ENCODE measurements at places on chromosomes 2 and 18.

DNA sequence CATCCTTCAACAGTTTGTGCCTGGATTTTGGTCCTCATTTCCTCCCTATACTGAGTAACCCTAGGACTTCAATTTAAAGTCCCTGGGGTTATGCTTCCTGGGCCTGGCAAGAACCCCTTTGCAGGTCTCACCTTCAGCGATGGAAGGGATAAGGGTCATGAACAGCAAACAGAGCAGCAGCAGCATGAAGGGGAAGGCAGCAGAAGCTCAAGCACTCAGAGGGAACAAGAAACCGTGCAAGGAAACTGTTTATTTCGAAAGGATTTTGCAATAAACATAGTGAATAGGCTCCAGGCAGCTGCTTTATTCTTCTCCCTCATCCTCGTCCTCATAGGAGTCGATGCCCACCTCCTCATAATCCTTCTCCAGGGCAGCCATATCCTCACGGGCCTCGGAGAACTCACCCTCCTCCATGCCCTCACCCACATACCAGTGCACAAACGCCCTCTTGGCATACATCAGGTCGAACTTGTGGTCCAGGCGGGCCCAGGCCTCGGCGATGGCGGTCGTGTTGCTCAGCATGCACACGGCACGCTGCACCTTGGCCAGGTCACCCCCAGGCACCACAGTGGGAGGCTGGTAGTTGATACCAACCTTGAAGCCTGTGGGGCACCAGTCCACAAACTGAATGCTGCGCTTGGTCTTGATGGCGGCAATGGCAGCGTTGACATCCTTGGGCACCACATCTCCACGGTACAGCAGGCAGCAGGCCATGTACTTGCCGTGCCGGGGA, 2.8 kb upstream of the TUBA4B start:
- no peak for DNase-seq

DNA sequence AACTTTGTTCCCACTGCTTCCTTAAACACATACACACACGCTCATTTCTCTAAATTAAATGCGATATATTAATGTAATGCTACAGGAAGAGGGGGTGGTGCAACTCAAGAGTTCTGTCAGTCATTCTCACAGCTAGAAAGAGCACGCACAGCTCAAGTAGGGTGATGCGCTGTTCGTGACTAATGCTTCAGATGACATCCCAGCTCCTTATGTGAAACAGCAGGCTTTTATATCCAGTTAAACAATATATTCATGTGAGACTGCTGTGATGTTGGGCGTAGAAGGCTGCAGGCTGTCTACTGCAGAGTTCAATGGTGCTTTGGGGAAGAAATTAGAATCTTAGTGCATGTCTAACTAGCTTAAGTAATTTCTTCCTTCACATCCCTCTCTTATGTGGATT, 912.6 kb upstream of the FSHR start:
- no peak for DNase-seq

- no peak for DNase-seq
Observed at GRCh38 chr2:227033471-227034148, 130.4 kb downstream of the COL4A4 start.

GRCh38 chr2:2842466-2842865, 511.4 kb upstream of the MYT1L start:
- DNase-seq, result no peak

- no peak for DNase-seq
Observed at GRCh38 chr2:8544786-8545694, 136.8 kb upstream of the ID2 start.

GRCh38 chr2:47654790-47655562, 128.0 kb upstream of the MSH6 start:
- DNase-seq, result no peak

DNA sequence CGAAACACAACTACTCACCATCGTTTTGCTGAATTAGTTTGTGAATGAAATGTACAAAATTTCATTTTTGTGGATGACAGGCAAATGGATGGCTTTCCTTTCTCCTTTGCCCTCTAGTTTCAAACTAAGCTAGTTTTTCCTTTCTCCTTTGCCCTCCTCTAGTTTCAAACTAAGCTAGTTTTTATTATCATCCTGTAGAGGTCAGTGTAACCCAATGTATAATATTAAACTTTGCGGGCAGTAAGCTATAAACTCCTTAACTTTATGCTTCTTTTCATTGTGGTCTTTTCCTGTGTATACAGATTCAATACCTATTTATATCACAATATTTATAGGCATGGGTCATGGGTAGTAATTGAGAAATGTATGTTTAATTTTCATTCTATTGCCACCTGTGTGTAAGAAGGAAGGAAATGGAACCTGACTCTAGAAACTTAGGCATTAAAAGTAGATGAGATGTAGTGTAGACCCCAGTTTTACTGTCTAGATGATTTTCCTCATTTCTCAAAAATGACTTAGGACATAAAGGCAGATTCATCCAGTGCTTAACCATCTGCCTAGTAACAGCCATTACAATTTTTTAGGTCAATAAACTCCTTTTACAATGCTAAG, 58.1 kb downstream of the MAP3K19 start:
- peak; percentile 19 for DNase-seq

DNA sequence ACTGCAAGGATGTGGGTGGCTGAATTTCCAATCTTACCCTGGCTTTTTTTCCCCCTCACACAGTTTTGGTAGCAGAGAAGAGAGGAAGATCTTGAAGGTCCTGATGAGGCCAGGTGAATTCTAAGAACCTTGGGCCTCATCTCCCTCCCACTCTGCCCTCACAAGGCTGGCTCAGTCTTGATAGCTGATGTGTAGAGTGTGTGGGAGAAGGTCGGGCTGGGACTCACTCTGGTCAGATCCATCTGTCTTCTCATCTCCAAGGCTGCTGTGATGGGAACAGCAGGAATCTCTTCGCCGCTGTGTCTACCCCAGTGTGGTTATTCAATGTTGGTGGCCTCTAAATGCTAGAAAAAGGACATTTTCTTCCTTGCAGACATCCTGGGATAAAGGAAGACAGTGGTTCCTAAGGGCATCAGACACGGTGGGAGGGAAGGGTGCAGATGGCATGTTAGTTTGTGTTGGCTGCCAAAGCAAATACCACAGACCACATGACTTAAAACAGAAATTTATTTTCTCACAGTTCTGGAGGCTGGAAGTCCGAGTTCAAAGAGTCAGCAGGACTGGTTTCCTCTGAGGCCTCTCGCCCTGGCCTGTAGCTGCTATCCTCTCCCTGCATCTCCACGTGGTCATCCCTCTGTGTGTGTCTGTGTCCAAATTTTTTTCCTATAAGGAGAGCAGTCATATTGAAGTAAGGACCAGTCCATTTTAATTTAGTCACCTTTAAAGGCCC, 37.6 kb upstream of the MGAT4A start:
- no peak for DNase-seq

GRCh38 chr18:28112056-28112470, 64.9 kb downstream of the CDH2 start:
- no peak for DNase-seq

DNA sequence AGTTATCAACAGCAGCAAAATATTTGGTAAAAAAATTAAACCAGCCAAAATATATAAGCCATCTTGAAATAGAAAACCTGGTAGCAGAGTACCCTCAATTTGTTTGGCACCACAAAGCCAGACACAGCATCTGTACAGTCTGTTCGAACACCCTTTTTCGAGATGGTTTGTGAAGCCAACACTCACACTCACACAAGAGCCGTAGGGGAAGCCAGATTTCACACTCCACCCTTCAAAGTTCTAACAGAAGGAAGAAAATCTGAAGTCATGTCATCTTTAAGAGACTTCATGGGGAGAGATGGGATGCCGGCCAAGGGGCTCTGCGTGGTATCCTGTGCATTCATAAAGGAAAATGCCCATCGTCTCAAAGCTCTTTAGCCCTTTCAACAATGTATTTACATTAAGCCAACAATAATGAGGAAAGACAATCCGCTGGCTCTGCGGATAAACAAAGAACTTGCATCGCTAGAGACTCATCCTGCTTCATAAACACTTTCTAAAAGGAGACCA, 451.5 kb upstream of the CHST9 start:
- DNase-seq, result no peak

DNA sequence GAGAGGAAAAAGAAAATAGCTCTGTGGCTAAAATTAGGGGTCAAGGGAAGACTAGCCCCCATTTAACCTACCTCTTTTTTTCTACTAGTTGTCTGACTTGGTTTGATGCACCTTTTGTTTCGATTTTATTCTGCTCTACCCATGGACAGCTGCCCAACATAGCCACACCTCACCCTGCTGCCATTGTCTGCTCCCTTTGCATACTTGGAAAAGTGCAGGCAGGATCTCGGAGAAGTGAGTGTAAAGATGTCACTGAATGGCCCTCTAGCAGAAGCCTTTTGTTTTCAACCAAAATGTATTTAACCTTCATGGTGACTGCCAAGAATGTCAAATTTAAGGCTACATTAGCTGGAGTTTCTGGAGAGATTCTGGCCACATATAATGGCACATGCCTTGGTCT, 62.9 kb downstream of the SETBP1 start:
- DNase-seq, result no peak

DNA sequence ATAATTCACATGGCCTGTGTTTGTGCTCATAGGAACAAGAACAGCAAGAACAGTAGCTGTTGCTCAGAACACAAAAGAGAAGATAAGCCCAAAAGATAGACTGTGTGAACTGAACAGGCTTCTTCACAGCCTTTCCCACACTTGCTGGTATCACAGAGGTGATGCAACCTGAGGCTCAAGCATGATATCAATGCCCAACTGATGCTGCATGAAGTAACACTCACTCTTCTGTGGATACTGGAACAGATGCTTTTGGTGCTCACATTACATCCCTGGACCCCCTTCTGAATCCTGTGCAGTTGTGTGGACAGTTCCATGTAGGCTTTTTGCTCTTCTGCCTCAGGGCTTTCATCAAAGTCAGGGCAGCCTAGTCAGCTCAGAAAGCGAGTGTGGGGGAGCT, 88.4 kb upstream of the RND3 start:
- DNase-seq, result no peak

DNA sequence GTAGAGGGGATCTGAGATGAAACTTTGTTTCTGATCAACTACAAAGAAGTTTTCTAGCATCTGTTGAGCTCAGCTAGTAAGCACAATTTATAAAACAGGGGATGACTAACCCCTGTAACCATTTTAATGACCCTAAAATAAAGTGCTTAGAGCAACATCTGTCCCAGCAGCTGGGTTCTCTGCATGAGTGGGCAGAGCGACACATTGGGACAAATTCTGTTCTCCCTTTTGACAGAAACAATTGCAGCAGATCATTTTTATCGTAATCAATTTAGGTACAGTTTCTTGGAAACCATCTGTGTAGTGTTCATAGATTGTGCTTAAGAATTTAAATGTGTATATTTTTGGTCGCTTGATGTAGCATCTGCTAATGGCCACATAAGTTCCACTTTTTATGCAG, 678.0 kb downstream of the RNF144A start:
- DNase-seq, result no peak

DNA sequence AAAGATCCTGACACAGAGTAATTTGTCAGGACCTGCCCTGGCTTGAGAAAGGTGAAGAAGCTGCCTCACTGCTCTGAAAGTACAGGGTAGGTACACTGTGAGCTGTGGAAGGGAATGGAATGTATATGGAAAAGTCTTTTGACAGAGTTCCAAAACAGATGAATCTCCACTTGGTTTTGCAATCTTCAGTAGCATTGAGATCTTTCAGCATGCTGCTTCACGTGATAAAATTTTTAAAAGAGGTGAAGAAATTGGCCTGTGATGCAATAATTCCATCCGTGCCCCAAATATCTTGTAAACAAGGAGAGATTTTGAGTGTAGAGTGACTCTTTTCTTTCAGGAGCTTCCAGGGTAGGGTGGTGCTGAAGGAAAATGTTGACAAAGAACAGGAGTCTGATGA, 123.1 kb downstream of the OSR1 start:
- DNase-seq, result no peak

DNA sequence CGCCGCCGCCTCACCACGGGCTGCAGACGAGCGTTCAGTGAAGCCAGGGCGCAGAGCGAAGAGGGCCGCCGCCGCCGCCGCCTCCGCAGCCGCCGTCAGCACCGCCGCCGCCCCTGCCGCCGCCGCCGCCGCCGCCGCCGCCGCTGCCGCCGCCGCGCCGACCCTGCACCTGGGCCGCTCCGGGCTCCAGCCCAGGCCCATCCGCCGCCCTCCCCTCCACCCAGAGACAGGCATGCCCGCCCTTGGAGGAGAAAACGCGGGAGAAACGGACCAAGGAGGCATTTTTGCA, 3.0 kb downstream of the POU3F3 start:
- DNase-seq, result peak; percentile 46

- DNase-seq, result no peak
Observed at GRCh38 chr2:26569216-26570082, 71.7 kb downstream of the CIB4 start.

- DNase-seq, result no peak
Observed at GRCh38 chr2:63654959-63655358, 66.2 kb downstream of the MDH1 start.

- DNase-seq, result no peak
Observed at GRCh38 chr2:191222952-191223351, 22.3 kb upstream of the MYO1B start.

DNA sequence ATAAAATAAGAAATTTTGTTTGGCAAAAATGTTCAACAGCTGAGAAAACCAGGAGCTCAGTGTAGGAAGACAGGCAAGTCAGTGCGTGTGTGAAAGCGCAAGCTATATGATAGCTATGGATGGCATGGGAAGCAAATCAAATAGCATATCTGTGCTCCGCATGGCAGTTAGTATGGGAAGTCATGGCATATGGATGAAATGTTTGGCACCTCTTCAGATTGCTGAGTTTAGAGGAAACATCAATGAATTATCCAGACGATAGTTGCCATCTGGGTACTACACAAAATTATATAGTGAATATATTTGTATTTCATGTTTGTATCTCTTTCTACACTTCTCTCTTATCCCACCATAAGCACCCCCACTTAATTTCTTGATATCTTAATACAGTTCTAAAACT, 85.9 kb upstream of the TWSG1 start:
- DNase-seq, result no peak

DNA sequence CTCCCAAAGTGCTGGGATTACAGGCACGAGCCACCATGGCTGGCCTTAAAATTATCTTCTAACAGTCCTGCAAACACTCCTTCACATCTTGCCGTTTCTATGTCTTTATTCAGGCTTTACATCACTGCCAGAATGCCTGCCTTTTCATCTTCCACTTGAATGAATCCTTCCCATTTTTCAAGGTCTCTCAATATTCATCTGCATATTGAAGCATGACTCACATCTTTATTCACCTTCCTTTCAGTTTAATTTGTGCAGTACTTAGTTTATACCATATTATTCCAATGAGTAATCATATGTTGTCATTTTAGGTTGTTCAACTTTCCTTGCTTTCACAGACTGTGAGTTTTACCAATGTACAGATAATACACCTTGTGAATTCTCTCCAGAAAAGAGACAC, 510.1 kb upstream of the PIK3C3 start:
- DNase-seq, result no peak

- DNase-seq, result no peak
Observed at GRCh38 chr2:54189539-54189938, 66.5 kb downstream of the TSPYL6 start.

DNA sequence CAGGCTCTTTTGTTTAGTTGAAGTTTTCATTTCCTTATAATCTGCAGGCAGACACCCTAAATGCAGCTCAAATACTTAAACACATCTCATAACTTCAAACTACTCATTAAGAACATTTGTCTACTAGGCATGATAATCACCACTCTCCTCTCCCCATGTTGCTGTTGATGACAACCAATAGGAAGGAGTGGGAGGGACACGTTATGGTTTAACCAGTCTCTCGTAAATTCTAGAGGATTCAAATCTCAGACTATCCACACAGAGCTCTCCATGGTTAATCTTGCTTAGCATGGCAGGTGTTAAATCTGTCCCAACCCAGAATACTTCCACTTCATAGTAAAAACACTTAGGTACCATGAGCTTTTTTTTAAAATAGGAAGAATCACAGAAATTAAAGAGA, 127.4 kb upstream of the AQP4 start:
- DNase-seq, result no peak

GRCh38 chr2:52194342-52194741, 1162.4 kb upstream of the NRXN1 start:
- DNase-seq, result no peak

Data from NCI-H1105 (cell line).